Smooth muscle cell of the pulmonary artery (primary cell): ENCODE measurements at places on chromosomes 5 and 9. TPM values are rescaled to one million over a fixed set of nuclear protein-coding genes. Genes with fewer than 3 reads are reported as not detected.

AOPEP gene
- total RNA-seq: 82.7 and 84.2 TPM in 2 replicates

FAT2 gene
- total RNA-seq: 0.07 and 0.26 TPM in 2 replicates

PHF24 gene
- total RNA-seq: 0.07 and 0.10 TPM in 2 replicates

GFI1B gene
- total RNA-seq: not detected in 2 replicates

GABRA6 gene
- not detected in 2 replicates for total RNA-seq

CAVIN4 gene
- 1.6 TPM in 2 replicates for total RNA-seq

SCGB3A2 gene
- total RNA-seq: not detected in 2 replicates

ORM2 gene
- not detected in 2 replicates for total RNA-seq

PCDHA13 gene
- 0.10 and 0.20 TPM in 2 replicates for total RNA-seq

LCN9 gene
- not detected in 2 replicates for total RNA-seq

SH3RF2 gene
- 1.6 and 13.1 TPM in 2 replicates for total RNA-seq

CXCL14 gene
- total RNA-seq: 0.26 TPM in 1 of 2 replicates, not detected in the other

HAND1 gene
- total RNA-seq: not detected in 2 replicates

SV2C gene
- total RNA-seq: under 0.01 TPM in 1 of 2 replicates, not detected in the other

MARCOL gene
- not detected in 2 replicates for total RNA-seq

SLC25A48 gene
- total RNA-seq: not detected in 2 replicates

SPATA31E1 gene
- total RNA-seq: not detected in 2 replicates

PROB1 gene
- total RNA-seq: 1.3 and 1.7 TPM in 2 replicates
